ENCODE measurements at places on chromosomes 6 and 20. TPM values are rescaled to one million over a fixed set of nuclear protein-coding genes. Genes with fewer than 3 reads are reported as not detected.

Gene GPR63
- total RNA-seq = 7.8 TPM

- no peaks in the 10 kb centered on the region for H3K27me3 ChIP-seq
- no peak overlapping the region for H3K27ac ChIP-seq
- no peaks in the 10 kb centered on the region for H3K4me1 ChIP-seq
- H3K36me3 ChIP-seq = no peaks in the 10 kb centered on the region
- no peak for DNase-seq
These were observed 196.6 kb downstream of the GJA10 start for GRCh38 chr6:90090866-90091265.

Gene HLA-DQB2
- 0.76 TPM for total RNA-seq

DNA sequence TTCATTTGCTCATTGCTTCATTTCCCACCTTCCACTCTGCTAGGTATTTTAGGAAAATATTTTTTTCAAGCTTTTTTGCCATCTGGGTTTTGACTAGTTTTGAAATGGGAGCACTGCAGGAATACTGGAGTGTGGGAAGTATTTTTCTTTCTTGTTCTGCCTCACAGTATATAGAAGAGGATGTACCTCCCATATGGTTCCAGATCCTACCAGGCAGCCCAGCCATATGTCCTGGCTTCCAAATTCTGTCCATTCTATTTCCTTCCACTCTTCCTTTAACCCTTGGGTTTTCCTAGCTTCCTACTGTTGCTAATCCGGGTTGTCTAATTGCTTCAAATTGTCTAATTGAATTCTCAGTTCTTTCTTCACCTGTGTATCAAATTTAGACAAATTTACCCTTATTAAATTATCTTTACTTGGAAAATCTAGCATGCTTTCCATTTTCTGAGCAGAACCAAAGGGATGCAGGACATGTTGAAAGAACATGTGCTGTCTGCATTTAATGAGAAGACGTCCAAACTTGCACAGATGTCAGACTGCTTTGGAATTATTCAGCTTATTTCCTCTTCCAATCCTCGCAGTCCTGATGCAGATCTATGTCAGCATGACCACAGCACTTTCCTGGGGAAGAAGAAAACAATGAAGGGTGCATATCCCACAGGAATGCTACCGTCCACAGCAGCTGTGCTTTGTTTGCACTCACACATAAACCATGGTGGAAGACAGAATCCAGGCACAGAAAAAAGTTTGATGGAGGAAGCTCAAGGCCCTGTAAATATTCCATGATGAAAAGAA lies 1273.9 kb upstream of the MAP3K7 start:
- DNase-seq = no peak
- no peaks in the 10 kb centered on the region for H3K27me3 ChIP-seq
- H3K4me1 ChIP-seq = no peaks in the 10 kb centered on the region
- H3K4me3 ChIP-seq = no peak overlapping the region

DNA sequence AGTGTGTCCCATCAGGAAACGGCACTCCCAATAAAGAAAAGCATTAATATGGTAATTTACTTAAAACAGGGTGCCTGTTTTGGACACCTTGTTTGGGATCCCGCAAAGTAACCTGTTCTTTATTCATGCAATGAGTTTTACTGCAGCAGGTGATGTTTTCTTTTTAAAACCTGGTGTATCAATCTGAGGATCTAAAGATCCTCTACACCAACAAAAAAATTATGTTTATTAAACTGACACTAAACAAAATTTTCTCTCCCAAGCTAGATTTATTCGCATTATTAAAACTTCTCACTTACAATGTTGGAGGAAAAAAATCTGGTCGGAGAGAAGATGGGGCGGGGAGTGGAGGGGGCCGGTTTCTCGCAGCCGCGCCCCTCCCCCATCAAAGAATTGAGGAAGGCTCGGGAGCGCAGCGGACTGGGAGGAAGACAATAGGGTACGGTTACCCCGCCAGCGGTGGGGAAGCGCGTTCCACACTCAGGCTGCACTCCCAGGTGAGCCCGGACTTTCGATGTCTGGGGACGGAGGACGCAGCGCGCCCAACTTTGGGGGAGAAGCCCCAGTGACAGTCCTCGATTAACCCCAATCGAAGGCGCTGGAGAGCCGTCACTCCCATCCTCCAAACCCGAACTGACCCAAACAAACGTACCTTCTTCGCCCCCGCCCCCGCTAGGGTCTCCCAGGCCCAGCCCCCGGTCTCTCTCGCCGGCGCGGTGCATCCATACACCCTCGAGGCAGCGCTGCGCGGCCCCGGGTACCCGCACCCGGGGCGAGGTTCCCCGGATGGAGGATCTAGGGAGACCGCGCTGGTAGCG lies 1.3 kb downstream of the CD24 start:
- peaks cover 41% of the 10 kb centered on the region for H3K4me1 ChIP-seq
- no peaks in the 10 kb centered on the region for H3K27me3 ChIP-seq
- peaks cover 45% of the 10 kb centered on the region for H3K36me3 ChIP-seq
- peak overlapping the region; percentile 94 for H3K4me3 ChIP-seq
- H3K27ac ChIP-seq = peak overlapping the region; percentile 93

- DNase-seq = no peak
- peak overlapping the region; percentile 75 for H3K27ac ChIP-seq
- peak overlapping the region; percentile 26 for H3K4me3 ChIP-seq
- peaks cover 4% of the 10 kb centered on the region for H3K27me3 ChIP-seq
- no peaks in the 10 kb centered on the region for H3K36me3 ChIP-seq
These were observed 9.9 kb upstream of the KCNK15 start for GRCh38 chr20:44735816-44736169.

DNA sequence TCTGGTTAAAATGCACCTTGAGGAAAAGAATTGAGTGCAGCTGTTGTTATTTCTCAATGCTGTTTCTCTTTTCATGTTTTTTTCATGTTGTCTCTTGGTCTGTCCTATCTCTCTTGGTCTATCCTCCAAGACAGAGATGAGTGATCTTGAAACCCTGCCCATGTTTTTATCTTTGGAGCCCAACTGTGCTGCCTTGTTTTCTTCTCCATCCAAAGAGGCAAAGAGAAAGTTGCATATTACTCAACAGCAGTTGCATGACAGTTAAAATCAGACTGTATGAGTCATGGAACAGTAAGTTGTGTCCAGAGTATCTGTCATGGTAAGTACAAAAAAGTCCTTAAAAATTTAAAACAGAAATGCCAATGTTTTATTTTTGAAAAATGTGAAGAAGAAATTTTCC lies 26.2 kb downstream of the BCAS1 start:
- no peak overlapping the region for H3K27ac ChIP-seq
- H3K4me3 ChIP-seq = no peak overlapping the region
- no peaks in the 10 kb centered on the region for H3K27me3 ChIP-seq
- no peaks in the 10 kb centered on the region for H3K36me3 ChIP-seq

Gene ZNF343
- total RNA-seq = 7.6 TPM

DNA sequence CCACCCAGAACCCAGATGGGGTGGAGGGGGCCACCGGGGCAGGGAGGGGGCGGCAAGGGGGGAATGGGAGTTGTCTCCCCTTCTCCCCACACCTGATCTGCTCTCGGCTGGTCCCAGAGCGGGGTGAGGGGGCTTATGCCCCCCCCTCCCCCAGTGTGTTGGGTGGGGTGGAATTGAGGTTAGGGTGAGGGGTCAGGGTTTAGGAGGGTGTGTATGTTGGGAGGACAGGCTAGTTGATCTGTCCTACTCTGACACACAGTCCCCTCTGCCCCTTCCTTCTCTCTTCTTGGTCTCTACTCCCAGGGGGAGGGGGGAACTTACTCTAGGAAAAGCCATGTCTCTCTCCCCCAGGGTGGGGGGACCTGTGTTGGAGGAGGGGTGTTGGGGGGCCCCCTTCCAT lies 1.9 kb upstream of the ZBTB9 start:
- no peak for DNase-seq
- peaks cover 17% of the 10 kb centered on the region for H3K4me1 ChIP-seq
- no peaks in the 10 kb centered on the region for H3K27me3 ChIP-seq

Gene OLIG3
- 5.4 TPM for total RNA-seq

Gene FAM184A
- 19.2 TPM for total RNA-seq

DNA sequence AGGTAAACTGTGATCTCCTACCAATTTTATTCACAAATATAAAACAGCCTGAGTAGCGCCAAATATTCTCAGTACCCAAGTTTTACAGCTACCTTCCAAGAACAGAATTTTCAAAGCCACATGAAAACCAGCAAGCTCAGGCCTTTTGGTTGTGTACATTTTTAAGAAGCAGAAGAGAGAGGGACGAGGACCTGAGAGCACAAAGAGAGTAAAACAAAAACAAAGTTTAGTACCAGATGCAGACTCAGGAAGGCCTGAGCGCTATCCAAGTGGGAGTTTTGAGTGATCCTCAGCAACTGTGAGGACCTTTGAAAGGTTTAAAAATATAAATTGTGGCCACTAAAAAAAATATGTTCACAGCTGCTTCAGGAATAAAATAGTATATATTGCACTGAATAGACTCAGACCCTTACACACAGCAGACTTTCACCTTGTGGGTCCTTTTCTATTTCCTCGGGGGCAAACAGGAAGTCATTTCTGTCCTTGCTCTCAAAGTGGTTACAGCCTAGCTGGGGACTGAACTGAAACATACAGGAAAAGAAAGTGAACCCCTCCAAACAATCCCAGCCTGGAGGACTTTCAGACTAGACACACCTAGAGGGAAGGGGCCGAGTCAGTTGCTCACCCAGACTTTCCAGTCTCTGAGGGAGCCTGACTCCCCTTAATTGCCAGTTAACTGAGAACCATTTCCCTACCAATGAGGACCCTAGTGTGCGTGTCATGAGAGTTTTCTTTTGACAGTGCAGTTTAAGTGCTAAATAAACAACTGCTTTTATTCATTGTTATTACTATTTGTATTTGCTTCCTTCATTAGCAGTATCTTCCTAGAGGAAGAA lies 48.5 kb upstream of the NT5E start:
- H3K4me3 ChIP-seq = no peak overlapping the region
- peaks cover 53% of the 10 kb centered on the region for H3K4me1 ChIP-seq
- H3K36me3 ChIP-seq = no peaks in the 10 kb centered on the region

- peaks cover 18% of the 10 kb centered on the region for H3K4me1 ChIP-seq
- DNase-seq = no peak
- H3K36me3 ChIP-seq = peaks cover 24% of the 10 kb centered on the region
- H3K27me3 ChIP-seq = peaks cover 60% of the 10 kb centered on the region
- peak overlapping the region; percentile 88 for H3K4me3 ChIP-seq
- no peak overlapping the region for H3K27ac ChIP-seq
These were observed 1.1 kb upstream of the HLA-C start for GRCh38 chr6:31272836-31273626.

Data from WTC11 (cell line).